ENCODE measurements at places on chromosomes 2 and 18.
A peak's percentile ranks its signal among the peaks of the same experiment; 100 is the strongest.

DNA sequence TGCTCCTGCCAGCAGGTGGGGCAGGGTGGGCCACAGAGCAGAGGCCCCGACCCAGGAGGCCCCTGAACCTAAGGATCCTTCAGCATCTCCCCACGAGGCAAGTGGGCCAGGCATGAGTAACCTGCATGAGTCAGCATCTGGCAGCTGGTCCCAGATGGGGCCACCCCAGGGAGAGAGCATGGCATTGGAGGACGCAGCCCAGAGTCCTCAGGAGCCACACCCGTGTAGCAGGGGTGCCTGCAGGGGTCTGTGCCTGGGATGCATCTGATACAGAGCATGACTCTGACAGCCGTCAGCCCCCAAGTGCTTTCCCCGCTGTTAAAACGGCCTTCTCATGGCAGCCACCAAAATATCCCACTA, 185.6 kb upstream of the SALL3 start:
- no peak for DNase-seq

DNA sequence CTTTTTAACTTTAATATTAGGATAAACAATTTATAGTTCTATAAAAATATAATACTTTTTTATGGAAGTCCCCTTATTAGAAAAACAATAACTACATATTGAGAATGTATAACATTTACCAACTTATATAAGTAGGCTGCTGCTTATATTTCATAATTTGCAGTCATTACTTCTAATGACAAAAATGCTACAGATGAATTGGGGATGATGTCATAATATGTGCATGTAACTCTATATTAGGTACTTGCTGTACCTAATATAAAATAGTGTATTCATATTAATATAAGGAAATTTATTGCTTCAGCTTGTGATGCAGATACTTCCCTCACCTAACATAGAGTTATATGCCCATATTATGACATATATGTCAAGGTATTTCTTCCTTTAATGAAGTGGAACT, 100.7 kb downstream of the GALNT13 start:
- no peak for DNase-seq

- DNase-seq = no peak
Observed at GRCh38 chr2:217314021-217314460, 454.2 kb upstream of the TNP1 start.

DNA sequence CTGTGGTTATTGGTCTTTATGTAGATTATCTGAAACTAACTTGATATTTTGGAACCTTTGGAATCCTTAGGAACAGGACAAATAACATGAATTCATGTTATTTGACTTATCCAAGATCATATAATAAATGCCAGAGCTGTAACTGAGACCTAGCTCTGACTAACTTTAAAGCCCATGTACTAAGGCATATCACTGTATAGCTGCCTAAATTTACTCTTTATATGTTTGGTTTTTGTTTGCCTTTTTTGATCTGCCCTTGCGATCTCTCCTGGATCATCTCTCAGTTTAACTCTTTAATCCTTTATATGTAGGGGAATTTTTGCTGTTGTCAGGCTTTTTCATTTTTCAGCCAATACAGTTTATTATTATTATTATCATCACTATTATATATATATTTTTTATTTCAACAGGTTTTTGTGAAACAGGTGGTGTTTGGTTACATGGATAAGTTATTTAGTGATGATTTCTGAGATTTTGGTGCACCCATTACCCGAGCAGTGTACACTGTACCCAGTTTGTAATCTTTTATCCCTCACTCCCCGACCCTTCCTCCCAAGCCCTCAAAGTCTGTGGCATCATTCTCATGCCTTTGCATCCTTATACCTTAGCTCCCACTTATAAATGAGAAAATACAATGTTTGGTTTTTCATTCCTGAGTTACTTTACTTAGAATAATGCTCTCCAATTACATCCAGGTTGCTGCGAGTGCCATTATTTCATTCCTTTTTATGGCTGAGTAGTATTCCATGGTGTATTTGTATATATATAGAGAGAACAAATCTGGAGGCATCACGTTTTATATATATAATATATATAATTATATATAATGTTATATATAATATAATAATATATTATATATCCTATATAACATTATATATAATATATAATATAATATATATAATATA, 48.9 kb downstream of the APLF start:
- DNase-seq = no peak

- no peak for DNase-seq
Observed at GRCh38 chr2:219603771-219604170, 6.1 kb downstream of the STK11IP start.

GRCh38 chr2:187404431-187405110, 43.5 kb downstream of the CALCRL start:
- DNase-seq = no peak

- DNase-seq = peak; percentile 65
Observed at GRCh38 chr18:45775241-45775676, 50.2 kb upstream of the SIGLEC15 start.

DNA sequence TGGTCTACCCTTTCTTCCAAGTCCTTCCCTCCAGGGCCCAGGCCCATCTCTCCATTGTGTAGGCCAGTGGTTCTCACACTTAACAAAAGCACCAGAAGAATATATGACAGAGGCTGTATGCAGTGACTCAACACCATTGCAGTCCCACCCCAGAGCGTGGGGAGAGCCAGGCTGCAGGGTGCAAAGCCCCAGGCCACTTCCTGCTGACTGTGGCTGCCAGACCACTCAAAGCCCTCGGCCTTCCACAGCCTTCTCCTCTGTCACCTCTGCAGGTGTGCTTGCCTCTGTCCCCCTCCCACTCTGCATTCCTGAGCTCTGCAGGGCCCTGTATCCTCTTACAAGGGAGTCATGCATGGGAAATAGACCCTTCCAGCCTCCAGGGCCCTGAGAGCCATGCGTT, 40.4 kb upstream of the ARHGEF4 start:
- DNase-seq = no peak

DNA sequence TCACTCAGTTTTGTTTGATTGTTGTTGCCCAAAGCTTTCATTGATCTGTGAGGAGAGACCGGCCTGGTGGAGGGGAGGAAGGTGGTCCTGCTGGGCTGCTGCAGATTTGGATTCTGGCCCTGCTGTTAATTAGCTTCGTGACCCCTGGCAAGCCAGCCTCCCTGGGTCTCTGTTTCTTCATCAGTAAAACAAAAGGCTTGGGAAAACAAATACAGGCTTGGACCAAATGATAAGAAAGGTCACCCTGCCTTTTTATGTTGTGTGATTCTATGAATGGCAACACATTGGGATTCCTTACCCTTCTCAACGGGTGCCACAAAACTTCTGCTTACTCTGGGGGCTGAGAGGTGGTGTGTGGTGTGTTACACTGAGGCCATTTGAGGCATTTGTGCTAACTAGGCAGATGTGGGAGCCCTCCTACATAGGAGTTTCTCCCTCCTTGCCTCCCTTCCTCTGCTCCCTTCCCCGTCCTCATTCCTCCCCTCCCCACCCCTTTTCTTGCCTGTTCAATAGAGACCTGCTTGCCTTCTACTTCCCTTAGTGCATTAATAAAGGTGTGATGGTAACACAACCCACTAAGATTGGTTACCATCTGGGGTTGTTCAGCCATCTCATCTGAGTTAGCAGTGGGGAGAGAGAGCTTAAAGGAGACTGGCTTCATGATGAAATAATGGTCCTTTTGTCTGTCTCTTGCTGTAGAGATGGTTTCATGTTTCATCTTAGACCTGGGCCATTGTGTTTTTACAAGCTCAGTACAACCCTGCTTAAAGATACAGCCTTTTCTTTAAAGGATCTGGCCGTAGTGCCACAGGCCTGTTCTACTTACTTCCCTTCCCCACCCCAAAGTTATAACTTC, 96.2 kb downstream of the TANC1 start:
- no peak for DNase-seq

GRCh38 chr2:68367953-68368653, 3.0 kb downstream of the PLEK start:
- DNase-seq = no peak

- no peak for DNase-seq
Observed at GRCh38 chr2:62789918-62790317, 84.4 kb downstream of the EHBP1 start.

GRCh38 chr18:40672590-40672989, 1282.4 kb upstream of the PIK3C3 start:
- DNase-seq = no peak

DNA sequence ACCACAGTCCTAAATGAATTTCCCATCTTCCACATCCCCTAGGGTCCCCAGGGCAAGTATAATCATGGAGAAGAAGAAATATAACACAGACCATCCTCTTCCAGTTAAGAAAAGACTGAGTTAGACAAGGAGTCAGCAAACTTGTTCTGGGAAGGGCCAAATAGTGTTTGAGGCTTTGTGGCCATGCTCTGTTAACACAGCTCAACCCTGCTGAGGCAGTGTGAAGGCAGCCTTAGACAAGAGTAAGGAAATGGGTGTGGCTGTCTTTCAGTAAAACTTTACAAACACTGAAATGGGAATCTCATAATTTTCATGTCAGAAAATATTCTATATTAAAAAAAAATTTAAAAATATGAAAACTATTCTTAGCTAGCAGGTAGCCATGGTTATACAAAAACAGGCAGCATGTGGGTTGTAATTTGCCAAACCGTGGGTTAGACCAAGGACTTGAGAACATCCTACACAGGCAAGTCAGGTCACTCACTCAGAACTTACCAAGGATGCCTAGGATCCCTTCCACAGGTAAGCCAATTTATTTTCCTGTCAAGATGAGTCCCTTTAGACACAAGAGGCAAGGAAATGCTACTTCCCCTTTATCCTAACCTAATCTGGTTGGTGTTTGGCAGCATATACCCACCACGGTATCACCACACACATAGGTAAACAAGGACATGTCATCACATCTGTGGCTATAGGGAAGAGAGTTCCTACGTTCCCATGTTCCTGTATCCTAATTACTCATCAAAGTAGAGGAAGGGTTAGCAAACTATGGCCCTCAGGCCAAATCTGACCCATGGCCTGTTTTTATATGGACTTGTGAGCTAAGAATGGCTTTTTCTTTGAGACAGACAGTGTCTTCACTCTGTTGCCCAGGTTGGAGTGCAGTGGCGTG, 31.9 kb downstream of the C2orf74 start:
- peak; percentile 25 for DNase-seq

DNA sequence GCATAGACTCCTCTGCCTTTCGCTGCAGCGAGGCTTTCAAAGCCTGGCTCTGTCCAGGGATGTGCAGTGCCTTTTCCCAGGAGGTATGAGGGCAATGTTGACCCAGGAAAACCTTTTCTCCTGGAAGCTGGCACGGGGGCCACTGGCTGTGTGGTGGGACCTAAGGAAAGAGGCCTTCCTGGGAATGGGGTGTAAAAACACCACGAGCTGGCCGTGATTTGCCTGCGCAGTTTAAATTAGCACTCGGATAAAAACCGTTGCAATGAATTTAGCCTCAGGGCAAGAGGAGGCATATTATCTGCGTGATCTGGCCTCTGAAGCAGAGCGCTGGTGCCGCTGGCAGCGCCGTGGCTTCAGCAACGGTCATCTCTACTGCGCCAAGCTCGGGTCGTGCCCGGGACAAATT, 3.0 kb downstream of the OSR1 start:
- DNase-seq = no peak

DNA sequence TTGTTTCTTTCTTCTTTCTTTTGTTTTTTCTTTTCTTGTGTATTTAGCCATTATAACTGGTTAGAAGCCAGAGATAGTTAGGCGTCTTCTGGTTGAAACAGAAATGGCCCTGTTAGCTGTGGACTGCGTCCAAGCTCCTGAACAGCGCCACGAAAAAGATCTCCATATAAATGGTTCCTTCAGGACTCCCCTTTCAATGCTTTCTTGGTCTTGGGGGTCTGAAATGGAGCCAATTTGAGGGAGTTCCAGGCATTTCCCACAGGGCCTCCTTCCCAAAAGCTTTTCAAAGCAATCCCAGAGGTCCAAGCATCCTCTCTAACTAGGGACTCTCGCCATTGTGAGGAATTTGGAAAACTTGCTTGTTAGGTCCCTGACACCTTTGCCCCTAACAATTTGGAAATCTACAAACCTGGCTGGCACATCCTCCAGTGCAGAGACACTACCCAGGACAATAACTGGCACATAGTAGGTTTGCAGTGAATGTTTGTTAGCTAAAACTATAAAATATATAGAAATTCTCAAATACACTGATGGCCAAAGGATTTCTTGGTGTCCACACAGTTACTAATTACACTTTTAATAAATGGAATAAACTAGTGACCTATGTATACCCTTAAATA, 80.1 kb downstream of the MYCN start:
- no peak for DNase-seq

DNA sequence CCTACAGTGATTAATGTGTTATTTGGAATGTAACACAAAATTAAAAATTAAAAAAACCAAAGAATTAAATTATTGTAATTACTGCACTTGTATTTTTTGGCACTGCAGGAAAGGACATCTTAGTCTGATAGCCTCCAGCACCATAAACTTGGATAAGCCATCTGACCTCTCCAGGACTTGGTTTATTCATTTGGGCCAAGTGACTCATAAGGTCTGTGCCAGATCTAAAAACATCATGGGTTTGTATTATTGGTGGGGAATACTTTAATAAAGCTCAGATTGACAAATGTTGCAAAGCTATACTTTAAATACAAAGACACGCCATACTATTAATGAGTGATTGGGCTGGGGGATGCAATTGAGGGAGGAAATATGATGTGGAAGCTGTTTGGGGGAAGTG, 225.2 kb downstream of the ZNF521 start:
- no peak for DNase-seq

DNA sequence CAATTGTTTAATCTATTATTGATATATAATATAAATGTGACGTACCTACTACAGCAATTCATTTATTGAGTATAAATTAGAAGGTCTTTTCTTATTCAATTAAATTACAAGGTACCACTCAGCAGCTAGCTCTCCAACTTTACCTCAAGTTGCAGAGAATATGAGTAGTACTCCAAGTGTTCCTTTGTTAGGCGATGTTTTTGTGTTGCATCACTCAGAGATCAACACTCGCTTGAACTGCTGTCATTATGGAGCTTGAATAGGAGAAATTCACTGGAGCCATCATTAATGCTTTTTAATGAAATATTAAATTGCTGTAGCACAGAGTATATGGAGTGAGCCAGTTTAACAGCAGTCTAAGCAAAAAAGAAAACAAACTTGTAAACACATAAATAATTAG, 320.0 kb downstream of the FSIP2 start:
- DNase-seq = no peak

GRCh38 chr18:21105936-21106335, 5.7 kb downstream of the ROCK1 start:
- DNase-seq = no peak

GRCh38 chr18:62486290-62486964, 36.4 kb upstream of the ZCCHC2 start:
- DNase-seq = no peak

- DNase-seq = peak; percentile 37
Observed at GRCh38 chr2:205197468-205198139, 484.7 kb upstream of the NRP2 start.

GRCh38 chr2:226795281-226796011, 4.2 kb downstream of the IRS1 start:
- no peak for DNase-seq

- no peak for DNase-seq
Observed at GRCh38 chr2:163306647-163307046, 429.2 kb downstream of the FIGN start.
